ENCODE measurements at places on chromosomes 4 and X.
A peak's percentile ranks its signal among the peaks of the same experiment; 100 is the strongest.

DNA sequence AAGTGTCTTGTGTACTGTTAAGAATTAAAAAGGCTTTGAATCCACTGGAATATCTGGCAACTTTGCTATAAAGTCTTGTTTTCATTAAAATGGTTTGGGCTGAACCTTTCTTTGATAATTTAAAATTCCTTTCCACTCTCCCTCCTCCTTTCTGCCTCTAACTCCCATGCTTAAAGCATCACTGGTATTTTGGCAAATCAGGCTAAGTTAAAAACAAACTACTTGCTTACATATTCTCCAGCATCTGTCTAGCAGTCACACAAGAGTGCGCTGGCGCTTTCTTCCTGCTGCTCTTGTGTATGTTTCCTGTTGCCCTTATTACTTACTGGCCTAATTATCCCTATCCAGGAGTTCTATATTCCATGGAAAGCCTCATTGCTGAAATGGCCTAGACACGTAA is 136.6 kb downstream of the VEGFC start:
- no peak for DNase-seq

GRCh38 chrX:50108264-50108663 is 92.5 kb downstream of the AKAP4 start:
- DNase-seq, result no peak

DNA sequence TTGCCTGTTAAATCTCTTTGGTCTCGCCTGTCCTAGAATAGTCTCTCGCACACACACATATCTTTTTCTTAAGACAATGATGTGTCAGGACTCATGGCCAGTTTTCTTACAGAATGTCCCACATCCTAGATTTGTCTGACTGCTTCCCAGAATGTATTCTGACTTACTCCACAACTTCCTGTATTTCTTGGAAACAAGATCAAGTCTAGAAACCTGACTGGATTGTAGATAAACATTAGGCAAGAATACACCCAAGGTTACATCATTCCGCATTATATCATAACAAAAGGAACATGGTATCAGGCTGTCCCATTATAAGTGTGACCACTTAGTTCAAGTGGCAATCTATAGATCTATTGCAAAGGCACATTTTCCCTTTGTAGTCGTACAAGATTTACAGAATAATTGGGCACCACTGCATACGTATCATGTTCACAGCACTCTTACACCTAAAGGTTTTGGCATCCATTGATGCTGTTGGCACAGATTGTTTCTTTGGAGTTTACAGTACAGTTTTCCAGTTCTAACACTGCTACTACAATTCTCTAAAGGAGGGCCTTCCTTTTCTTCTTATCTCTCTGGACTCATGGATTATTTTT is 56.4 kb downstream of the FBXW7 start:
- DNase-seq, result no peak

DNA sequence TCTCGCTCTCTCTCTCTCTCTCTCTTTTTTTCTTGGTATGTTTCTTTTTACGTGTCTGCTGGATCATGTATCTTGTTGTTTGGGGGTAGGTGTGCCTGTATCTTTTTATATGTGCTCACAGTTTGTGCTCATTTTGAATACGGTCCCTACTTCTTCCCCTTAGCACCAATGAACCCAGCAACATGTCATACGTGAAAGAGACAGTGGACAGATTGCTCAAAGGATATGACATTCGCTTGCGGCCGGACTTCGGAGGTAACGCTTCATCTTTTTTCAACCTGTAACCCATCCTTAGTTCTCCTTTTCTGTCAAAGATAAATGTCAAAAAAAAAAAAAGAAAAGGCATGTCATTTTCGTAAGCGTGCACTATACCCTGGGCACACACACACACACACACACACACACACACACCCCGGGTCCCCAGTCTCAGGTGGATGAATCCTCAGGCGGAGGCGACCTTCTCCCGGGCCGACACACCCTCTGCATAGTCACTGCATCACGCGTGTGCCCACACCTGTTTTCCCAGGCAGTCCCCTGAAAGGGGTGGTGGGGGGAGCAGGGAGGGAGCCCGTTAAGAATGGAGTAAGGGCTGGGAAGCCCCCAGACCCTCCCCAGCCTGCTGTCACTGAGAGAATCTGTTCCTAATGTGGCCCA is 511 bp downstream of the GABRB1 start:
- no peak for DNase-seq

DNA sequence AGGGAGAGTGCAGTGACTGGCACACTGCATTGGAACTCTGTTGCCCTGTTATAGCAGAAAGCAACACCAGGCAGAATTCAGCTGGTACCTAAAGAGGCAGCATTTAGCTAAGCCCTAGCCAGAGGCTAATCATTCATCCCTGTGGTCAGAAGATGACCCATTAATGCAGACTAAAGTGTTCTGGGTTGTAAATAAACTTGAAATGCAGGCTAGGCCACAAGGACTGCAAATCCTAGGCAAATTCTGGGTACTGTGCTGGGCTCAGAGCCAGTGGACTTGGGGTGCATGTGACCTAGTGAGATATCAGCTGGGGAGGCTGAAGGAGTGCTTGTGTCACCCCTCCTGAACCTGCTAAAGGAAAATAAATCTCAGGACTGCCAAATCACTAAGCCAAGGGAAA is 91.2 kb downstream of the LPAR4 start:
- DNase-seq, result no peak

GRCh38 chr4:88411491-88412096 is 32.9 kb downstream of the HERC6 start:
- DNase-seq, result peak; percentile 85

DNA sequence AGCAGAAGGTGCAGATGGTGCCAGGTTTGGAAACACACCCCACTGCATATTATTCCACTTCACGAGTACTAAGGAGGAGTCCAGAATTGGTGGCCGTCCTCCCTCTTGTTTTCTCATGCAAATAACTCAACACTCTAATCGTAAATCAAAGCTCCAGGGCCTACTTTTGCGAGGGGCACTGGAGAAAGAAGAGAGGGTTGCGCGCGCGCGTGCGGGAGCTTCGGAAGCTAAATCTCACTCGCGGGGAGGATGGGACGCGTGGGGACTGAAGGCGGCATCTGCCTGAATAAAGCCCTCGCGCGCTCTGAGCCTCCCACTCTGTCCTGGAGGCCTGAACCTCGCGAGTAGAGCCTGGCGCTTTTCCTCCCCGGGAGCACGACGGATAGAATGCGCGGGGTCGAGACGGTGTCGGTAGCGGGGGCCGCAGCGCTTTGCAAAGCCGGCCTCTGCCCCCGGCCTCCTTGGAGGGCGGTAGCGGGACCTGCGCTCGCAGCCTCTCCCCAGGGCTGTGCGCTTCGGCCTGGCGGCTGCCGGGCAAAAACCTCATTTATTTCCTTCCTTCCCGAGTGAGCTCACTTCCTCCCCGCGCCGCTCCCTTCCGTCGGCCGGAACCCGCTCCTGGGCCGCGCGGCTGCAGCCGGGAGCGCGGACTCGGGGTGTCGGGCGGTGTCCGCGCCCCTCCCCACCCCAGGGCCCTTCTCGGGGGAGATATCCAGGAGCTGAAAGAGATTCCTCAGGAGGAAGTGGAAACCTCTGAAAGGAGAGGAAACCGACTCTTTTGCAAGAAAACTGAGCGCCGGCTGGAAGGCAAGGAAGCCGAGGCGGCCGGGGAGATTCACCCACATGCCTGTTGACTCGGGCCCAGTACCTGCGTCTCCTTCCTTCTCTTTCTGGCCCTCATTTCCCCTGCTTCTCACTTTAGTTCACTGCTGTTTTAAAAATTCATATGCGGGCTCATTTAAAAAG is 20.7 kb downstream of the HAND2 start:
- DNase-seq, result no peak

DNA sequence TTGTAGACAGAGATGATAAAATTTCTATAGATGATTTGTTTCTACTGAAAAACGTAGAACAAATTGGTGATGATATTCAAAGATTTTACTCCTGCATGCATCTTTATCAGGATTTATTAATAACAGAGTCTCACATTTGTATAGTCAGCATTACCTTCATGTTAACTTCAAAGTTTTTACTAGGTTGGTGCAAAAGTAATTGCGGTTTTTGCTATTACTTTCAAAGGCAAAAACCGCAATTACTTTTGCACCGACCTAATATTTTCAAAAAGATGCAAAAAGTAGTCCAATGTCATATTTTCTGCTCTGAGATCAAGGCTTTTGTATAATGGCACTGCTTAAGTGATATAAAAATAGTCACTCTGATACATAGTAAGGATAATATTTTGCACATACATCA is 536.4 kb upstream of the ADGRL3 start:
- DNase-seq, result no peak

GRCh38 chr4:113960684-113961321 is 18.6 kb downstream of the ARSJ start:
- DNase-seq, result no peak

DNA sequence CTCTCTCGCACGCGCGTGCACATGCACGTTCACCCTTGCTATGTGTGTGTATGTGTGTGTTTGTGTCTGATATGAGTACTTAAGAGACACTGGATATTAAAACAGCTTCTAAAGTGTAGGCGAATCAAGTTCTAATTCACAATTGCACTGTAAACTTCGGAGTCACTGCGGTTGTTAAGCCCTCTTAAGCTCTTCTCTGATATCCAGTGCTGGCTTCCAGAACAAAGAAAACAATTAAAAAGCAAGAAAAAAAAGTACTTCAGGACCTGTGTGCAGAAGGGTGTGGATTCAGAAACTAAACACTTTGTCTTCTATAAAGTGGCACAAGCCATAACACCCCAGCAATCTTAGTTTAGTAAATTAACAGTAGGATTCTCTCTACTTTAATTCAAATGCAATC is 300.2 kb downstream of the PCDH7 start:
- DNase-seq, result no peak

DNA sequence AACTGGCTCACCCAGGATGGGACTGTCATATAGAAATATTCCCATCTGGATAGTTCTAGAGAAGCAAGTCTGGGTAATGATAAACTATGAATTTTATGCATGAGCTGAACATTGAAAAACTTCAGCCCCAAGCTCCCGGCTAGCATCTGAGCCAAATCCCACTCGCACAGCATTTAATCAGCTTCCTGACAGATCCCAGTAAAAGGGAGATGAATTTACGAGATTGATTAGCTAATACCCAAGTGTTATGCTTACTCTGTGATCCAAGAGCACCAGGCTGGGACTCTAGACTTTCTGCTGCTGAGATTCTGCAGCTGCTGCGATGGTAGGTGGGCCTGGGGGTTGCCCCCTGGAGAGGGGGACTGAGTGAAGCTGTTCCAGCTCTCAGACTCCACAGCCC is 28.0 kb downstream of the FRMPD3 start:
- no peak for DNase-seq

DNA sequence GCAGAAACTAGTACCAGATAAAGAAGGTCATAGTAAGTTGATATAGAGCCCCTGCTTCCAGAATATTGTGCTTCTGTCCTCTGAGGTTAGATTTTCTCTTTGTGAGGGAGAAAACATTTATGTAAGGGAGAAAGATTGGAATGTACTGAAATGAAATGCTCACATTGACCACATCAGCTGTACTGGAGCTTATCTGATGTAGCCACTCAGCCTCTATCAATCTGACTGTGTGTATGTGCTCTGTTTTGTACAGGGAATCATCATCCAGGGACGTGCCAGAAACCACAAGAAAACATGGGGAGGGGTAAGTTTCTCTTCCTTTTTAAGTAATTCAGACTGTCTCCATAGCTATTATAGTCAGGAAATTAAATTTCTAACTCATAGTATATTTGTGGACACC is 56.8 kb downstream of the PRRG1 start:
- DNase-seq, result no peak

GRCh38 chr4:148376151-148376550 is 66.1 kb downstream of the NR3C2 start:
- peak; percentile 41 for DNase-seq

DNA sequence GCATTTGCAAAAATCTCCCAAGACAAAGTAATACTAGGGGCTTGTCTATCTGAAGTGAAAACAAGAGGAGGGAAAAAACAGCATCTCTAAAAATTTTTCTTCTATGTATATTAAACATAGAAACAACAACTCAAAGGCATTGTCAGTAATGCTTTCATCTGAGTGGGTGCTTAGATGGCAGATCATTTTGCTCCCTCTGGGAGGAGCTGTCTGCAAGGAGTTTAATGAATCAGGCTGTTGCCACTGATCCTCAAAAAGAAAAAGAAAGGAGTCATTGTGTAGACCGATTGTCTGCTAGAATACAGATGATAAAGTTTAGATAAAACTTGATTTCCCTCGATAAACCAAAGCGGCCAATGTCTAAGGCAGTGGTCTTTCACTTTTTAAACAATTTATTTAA is 49.7 kb upstream of the KLHL8 start:
- peak; percentile 41 for DNase-seq
